ENCODE measurements at places on chromosomes 2 and 18.

DNA sequence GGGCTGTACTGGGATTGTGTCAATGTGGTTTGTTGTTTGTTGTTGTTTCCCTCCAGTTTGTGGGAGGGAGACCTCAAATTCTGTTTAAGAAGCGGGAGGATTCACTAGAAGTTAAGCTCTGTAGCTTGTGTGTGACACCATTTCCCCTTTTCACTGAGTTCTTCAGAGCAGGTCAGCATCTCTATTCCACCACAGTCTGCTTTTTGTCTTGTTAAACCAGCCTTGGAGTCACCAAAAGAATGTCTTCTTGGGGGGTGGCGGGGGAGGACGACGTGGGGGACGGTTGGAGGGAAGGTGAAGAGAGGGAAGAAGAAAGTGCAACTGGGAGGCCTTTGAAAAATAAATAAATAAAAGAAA, 2.3 kb upstream of the BCL11A start:
- no peak for DNase-seq

GRCh38 chr2:159939946-159940345, 122.5 kb downstream of the PLA2R1 start:
- DNase-seq, result no peak

DNA sequence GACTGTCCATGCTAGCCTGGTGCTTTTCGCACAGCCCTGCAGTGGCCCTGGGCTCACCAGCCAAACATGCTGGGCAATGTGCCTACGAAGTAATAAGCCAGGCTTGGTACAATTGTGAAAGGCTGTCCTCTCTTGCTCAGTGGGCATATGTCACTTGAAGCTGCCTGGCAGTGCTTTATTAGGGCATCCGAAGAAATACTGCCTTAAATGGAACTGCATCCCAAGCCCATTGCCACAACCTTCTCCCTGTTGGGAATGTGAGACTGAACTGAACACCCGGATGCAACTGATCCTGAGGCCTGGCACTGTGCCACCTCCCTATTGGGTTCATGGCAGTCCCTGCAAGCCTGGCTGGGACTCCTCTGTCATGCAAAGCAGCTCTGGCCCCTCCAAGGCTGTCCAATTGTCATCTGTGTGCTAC, 15.9 kb downstream of the CAPG start:
- DNase-seq, result no peak

DNA sequence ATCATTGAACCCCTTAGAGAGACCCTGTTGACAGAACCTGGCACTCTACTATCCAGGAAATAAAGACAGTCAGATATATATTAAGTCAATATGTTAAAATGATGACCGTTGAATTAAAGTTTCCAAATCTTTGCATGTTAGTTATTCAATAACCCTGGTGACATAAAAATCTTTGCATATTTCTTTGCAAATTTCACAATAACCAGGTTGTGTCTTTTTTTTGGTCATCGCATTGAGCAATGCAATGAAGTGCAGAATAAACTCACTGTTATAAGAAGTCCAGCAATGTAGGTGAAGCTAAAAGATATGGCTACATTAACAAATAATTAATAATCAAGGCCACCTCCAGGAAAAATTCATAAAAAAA, 596.9 kb downstream of the NYAP2 start:
- DNase-seq, result no peak

DNA sequence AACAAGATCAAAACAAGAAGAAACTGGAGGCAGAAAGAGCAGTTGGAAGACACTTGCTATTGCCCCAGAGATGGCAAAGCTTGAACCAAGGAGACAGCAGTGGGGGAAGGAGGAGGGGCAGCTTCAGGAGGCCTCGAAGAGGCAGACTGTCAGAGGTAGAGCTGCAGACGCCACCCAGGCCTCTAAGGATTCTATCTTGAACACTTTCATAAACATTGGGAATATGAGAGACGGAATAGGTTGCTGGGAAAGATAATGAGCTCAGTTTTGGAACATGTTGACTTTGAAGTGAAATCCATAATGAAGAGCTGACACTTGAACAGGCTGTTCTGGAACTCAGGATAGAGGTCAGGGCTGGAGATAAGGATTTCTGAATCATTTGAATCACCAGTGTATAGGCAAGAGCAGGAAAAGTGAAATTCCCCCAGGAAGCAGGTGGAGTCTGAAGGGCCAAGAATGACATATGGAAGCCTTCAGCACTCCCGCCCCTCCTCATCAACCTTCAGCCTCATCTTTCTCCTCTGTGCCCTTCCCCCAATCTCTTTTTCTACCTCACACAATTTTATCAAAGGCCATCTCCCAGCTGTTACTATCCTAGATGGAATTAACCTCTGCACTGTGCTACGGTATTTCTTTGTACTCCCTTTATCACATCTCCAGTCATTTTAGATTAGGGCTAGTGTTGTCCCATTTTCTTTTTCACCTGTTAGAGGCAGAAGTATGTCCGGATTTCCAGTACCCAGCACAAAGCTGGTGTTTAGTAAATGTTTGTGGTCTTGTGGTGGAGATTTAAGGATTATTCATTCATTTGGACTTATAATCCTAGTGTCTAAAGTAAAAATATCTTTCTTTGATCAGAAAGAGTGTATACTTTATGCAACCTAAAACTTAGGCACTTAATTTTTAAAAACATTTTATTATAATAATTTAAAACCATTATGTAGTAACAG, 47.5 kb upstream of the RTN4 start:
- no peak for DNase-seq

- no peak for DNase-seq
Observed at GRCh38 chr2:73917696-73918207, 8.9 kb upstream of the DGUOK start.

GRCh38 chr2:38125842-38126241, 49.9 kb upstream of the CYP1B1 start:
- no peak for DNase-seq

DNA sequence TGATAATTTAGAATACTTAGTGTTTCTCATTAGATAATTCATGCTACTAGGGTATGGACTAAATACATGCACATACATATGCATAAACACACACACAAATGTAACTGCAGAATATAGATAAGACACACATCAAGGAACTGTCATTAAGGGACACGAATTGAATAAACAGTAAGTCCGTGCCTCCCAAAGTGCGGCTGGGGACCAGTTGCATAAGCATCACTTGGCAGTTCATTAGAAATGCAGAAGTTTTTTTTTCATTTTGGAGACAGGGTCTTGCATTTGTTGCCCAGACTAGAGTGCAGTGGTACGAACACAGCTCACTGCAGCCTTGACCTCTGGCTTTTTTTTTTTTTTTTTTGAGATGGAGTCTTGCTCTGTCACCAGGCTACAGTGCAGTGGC, 130.0 kb upstream of the CCDC195 start:
- no peak for DNase-seq

DNA sequence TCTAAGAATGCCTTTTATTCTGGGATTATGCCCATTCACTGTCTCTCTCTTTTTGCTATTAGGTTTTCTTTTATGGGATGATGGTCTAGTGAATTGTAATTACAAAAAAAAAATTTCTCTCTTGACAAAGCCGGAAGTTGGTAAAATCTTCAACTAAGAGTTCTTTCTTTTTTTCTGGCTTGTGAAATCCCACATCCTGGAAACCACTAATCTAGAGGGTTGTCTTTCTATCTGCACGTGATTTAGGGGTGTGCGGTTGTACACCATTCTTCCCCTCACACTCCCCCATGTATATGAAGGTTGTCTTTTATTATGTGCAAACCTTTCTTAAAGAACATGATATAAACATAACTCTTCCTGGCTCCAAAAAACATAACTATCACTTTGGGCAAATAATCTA, 52.0 kb downstream of the GATA6 start:
- no peak for DNase-seq

- DNase-seq, result peak; percentile 89
Observed at GRCh38 chr2:43059183-43059897, 167.1 kb downstream of the ZFP36L2 start.

GRCh38 chr18:78612801-78613200, 366.8 kb upstream of the SALL3 start:
- no peak for DNase-seq

GRCh38 chr2:35443087-35443486, 912.5 kb upstream of the CRIM1 start:
- DNase-seq, result no peak

GRCh38 chr2:231966886-231967285, 5.4 kb downstream of the DIS3L2 start:
- DNase-seq, result no peak

GRCh38 chr2:208065476-208065875, 40.1 kb upstream of the PLEKHM3 start:
- no peak for DNase-seq

GRCh38 chr18:79531386-79531785, 135.7 kb downstream of the NFATC1 start:
- no peak for DNase-seq

GRCh38 chr2:172639823-172640222, 83.9 kb downstream of the PDK1 start:
- DNase-seq, result peak; percentile 82

GRCh38 chr18:49368161-49368875, 92.1 kb downstream of the DYM start:
- DNase-seq, result no peak

DNA sequence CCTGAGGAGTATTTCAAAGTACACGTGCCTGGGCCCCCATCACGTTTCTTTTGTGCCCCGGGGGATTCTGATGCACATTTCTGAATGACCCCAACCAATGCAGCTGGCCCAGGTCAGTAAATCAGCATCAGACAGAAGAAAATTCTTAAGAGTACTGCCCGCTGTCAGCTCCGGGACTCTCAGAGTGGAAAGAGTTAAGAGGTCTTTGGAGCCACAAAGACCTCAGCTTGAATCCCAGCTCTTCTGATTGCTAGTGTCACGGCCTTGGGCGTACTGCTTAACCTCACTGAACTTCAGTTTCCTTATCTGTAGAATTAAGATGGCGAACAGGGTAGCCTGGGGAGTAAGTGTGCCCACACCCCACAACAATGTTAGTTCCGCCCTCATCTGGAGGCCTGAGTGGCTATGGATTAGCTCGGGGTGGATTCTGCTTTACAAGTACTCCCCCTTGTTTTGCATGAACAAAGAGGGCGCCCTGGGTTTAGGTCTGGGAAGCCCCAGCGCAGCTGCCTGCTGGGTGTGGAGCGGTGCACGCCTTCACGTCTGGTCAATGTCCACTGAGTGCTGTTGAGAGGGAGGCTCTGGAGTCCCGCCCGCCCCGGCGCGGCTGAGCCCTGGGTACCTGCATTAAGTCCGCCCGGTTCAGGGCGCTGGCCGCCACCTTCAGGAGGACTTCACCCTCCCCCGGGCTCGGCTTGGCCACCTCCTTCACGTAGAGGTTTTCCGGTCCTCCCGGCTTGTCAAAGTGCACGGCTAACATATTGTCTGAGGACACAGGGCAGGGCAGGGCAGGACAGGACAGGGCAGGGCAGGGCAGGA, 858 bp downstream of the TP53I3 start:
- DNase-seq, result peak; percentile 66

- DNase-seq, result no peak
Observed at GRCh38 chr2:105640246-105640645, 104.5 kb upstream of the NCK2 start.

DNA sequence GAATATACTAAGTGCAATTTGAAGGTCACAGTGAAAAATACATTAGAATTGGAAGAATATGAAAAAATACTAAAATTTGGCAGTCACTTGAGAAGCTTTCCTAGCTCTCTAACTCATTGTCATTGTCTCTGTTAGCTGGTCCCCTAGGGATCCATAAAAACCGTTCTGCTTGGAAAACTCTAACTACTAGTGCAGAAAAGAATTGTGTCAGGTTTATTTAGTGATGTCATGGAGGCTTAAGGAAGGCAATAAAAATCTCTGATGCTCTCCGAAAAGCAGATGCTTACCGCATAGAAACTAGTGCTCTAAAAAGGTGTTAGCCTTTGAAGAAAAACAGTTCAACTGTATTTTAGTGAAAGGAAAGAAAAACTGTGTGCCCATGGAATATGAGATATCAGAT, 150.1 kb upstream of the DLGAP1 start:
- no peak for DNase-seq

- no peak for DNase-seq
Observed at GRCh38 chr2:190407246-190407661, 901 bp upstream of the MFSD6 start.

DNA sequence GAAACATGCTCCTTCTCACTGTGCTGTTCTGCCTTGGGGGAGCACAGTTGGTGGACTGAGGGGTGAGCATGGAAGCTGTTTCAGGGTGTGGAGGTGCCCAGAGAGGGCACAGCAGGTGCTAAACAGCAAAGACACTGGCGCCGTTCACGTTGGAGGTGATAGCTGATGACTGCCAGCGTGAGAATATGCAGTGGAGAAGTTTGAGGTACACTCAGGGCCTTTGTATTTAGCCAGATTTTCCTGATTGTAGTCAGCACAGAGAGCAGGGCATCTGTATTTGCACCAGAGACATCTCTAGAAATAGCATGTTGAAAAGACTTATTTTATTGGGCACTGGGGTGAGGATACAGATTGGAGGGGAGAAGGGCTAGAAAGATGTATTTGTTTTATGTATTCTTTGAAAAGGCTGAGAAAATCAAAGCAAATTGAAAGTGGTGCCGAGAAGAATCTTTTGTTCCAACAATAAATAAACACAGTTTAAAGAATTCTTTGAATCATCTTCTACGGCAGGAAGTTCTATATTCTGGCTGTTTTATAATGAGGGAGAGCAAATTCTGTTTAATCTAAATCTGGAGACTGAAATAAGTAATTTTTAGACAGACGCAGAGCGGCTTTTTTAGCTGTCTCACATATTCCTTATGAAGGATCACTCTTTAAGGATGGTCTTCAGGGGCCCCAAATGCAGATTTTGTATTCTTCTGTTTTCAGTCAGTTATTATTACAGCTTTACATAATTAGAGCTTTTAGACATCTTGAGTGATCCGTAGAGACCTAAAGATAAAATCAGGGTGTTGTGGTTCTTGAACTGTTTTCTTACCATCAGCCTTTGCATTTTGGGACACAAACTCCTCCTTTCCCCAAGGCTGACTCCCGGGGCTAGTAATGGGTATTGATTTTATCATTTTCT, 7.1 kb downstream of the ZNF532 start:
- no peak for DNase-seq

- DNase-seq, result no peak
Observed at GRCh38 chr2:85541753-85542457, 2.9 kb downstream of the MAT2A start.

DNA sequence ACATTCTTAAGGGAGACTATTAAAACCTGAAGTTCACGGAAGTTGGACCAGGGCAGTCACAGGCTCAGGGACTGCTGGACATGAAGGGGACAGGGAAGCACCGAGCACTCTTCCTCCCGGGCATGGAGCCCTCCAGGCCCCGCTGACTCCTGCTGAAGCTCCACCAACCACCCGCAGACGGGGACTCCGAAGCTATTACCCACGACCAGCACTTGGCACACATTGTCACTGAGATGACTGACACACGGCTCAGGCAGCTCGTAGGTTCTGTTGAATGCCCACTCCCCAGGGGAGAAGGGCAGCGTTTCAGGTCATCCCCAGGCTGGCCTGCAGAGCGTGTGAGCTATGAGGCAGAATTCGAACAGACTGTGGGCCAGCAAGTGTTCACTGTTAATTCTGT, 234.8 kb downstream of the NDUFA10 start:
- no peak for DNase-seq

All from AG04450 (cell line).